ENCODE measurements at places on chromosomes 11 and 22.

DNA sequence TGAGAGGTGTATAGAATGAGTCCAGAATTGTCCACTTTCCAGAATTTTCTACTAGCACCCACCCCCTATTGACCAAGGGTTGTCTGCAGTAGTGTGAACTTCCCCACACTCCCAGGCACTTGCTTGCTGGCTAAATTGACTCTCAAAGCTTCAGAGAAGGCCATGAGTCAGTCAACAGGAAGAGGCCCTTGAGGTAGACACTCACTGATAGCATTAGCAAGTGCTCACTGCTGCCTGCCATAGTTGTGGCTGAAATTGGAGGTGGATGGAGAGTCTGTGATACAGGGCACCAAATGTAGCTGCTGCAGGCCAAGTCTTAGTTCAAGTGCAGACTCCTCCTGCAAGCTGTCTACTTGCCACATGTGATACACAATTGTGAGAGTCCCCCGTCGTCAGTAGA is 156.8 kb downstream of the SPON1 start:
- no peak for DNase-seq

GRCh38 chr22:41539146-41540005 is 4.9 kb downstream of the POLR3H start:
- no peak for DNase-seq

GRCh38 chr11:69192301-69192721 is 36.6 kb downstream of the SMIM38 start:
- no peak for DNase-seq

- DNase-seq, result no peak
These were observed 834 bp upstream of the FADS1 start for GRCh38 chr11:61817471-61818202.

GRCh38 chr11:119422809-119423508 is at the start of gene THY1:
TSS of gene THY1 (minus strand) at chr11:119423172. CDS start at chr11:119420905, 2,267 bp downstream.
- no peak for DNase-seq

DNA sequence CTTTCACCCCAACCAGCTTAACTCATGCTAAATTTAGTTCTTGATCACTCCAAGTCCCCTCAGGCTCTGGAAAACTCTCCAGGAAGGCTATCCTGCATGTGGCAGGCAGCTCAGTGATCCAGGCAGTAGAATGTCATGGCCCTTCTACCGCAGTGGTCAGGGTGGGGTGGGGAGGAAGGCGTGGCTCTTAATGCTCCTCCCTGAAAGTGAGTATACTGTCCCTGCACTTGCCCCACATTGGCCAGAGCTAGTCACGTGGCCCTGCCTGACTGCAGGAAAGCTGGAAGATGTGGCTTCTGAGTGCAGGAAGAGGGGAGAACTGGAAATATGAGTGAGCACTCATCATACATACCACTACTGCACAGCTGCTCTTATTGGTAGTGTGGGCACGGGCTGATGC is 102.1 kb downstream of the GRAMD1B start:
- no peak for DNase-seq

GRCh38 chr11:124465368-124465767 is 19.9 kb upstream of the OR8B8 start:
- DNase-seq, result no peak

DNA sequence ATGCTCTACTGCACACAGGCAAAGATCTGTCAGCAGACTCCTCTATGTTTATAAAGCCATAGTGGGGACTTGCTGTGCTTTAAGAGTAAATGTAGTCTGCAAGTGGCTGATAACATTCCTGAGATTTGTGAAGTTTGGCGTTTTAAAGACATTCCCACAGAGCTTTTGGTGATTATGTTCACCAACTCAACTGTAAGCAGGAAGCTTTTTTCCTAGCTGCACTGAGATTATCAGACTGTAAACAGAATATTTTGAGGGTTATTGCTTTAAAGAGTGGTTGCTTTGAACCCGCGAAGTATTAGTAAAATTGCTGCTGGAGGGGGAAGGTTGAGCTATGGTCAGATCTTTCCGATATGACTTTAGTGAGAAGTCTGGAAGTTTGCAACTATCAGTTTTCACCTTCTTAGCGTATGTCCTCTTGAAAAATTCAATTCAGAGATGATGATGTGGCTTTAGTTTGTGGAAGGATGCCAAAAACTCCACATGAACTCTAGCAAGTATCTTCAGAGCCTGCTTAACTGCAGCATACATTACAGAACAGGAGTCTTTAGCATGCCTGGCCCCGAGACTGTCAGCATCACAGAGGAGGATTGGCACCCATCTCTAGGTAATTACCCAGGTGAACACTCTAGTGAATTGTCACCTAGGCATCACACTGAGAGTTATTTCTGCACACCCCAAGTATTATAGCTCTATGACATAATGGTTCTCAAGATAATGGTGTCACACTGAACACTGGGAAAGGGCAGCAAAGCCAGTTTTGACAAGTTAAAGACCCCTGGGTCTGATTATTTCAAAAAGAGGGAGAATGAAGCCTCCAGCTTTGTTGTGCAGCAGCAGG is 89.9 kb downstream of the MTNR1B start:
- peak; percentile 33 for DNase-seq

GRCh38 chr11:80521592-80521991 is 1080.8 kb upstream of the TENM4 start:
- no peak for DNase-seq

DNA sequence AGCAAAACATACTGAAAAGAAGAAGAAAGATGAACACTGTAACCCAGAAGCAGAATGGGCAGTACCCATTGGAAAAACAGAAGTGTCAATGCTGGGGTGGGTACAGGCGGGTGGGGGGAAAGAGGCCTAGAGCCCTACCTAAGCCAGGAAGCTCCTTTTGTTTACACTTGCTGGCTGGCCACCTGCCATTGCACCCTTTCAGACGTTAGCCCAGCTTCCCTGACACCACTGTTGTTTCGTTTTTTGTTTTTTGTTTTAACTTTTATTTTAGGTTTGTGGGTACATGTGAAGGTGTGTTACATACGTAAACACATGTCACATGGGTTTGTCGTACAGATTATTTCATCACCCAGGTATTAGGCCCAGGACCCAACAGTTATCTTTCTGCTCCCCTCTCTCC is 55.4 kb downstream of the PLEKHA7 start:
- peak; percentile 41 for DNase-seq

GRCh38 chr11:22031791-22032190 is 161.1 kb upstream of the ANO5 start:
- no peak for DNase-seq

DNA sequence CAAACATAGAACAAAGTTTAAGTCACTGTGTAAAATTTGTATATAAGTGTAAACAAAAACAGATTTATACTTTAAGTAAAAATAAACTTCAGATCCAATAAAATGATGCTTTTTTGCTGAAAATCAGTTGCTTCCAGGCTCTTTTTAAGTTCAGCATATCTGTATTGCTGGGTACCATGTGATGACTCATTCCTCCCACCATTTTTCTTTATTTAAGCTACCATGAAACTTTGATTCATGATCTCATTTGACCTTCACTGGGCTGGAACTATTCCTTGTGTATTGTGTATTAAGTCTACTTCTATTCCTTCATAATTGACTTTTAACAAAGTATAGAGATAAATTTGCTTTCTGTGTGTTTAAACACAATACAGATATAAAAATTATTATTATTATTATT is 46.3 kb upstream of the RRM1 start:
- no peak for DNase-seq

GRCh38 chr11:109424901-109425300 is 2.9 kb downstream of the C11orf87 start:
- DNase-seq, result no peak

DNA sequence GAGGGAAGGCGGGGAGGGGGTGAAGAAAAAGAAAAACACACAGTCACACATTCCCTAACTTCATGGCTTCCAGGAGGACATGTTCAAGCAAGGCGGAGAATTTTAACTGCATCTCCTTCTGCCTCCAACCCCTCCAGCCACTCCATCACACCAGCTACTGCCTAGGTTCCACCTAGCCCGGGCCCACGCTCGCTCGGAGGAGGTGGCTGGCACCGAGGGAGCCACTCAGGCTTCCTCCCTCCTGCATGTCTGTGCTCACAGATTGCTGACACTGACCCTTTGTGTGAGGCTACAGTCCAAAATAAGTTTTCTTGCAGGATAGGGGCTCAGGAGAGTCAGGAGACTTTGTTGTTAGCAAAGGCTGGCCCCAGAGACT is 9.4 kb upstream of the OPCML start:
- no peak for DNase-seq

GRCh38 chr22:30602049-30602448 is 4.9 kb upstream of the TCN2 start:
- no peak for DNase-seq

GRCh38 chr11:95239871-95240649 is 9.1 kb upstream of the SESN3 start:
- DNase-seq, result no peak

GRCh38 chr22:28146401-28147314 is 227.6 kb upstream of the PITPNB start:
- peak; percentile 41 for DNase-seq

DNA sequence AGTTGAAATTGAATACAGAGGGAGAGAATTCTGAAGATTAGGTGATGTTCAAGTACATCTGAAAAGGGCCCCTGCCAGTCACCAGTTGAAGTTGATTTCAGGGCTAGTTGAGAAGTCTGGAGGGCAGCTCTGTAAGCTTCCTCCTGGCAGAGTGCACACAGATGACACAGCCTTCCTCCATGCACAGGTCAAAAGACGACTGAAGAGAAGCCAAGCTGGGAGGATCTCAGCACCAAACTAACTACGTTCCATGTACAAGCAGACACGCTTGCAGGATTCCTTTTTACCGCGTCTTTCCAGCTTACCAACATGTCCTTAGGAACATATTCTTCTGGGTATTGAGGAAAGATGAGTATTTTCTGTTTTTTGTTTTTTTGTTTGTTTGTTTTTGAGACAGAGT is 7.9 kb downstream of the BARX2 start:
- no peak for DNase-seq

DNA sequence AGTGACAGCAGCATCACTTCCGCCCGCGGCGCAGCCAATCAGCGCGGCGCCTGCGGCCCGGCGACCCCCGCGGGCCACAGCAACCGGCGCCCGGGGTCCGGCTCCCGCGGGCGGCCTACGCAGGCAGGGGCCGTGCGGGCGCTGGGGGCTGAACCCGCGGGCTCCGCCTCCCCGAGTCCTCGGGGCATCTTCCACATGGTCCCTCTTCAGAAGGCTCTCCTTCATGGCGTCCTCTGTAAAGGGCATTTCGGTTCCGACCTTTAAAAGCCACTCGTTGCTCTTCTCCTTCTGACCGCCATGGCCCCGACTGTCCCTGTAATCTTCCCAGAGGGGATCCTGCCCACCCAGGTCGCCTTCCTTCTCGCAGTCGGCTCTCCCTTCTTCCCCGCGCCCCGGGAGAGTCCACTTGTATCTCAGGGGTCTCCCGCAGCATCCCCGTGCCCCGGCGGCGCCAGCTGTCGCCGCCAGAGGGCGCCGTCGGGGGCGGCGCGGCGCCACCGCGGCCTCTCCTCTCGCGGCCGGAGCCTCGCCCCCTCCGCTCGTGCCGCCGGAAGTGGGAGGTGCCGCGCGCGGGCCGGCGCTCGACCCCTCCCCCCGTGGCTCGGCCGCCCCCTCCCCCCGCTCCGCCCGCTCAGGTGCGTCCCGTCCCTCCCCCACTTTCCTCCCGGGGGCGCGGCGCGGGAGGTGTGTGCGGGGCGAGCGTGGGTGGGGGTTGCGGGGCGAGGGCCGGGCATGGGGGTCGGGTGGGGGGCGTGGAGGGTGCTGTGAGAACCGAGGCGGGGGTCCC is at the start of gene RNF214:
Gene RNF214, plus strand, starts transcription at position 580 of the 787 bp plus-strand sequence. CDS start 1,602 bp downstream, outside the sequence.
- peak; percentile 66 for DNase-seq

GRCh38 chr11:61103851-61104423 is 1.6 kb downstream of the CD5 start:
- no peak for DNase-seq

DNA sequence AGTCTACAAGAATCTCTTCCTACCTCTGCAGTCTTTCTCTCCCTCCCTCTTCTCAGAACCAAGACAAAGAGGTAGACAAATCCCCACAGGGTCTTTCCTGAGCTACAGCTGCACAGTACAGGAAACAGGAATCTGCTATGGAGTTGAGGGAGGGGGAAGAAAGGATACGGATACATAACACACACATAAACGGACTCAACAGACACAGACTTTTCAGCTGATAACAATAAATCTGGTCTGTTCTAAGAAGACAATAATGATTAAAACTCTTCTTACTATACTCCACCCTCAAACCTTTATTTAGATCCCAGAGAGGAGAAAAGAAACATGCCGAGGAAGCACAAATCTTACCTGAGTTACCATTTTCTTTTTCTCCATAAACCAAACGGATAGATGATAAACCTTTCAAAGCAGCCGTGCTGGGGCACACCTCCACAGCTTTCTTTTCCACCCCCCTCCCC is 122.2 kb downstream of the APOL5 start:
- peak; percentile 42 for DNase-seq

- no peak for DNase-seq
These were observed 12.0 kb upstream of the ANO3 start for GRCh38 chr11:26319906-26320305.

DNA sequence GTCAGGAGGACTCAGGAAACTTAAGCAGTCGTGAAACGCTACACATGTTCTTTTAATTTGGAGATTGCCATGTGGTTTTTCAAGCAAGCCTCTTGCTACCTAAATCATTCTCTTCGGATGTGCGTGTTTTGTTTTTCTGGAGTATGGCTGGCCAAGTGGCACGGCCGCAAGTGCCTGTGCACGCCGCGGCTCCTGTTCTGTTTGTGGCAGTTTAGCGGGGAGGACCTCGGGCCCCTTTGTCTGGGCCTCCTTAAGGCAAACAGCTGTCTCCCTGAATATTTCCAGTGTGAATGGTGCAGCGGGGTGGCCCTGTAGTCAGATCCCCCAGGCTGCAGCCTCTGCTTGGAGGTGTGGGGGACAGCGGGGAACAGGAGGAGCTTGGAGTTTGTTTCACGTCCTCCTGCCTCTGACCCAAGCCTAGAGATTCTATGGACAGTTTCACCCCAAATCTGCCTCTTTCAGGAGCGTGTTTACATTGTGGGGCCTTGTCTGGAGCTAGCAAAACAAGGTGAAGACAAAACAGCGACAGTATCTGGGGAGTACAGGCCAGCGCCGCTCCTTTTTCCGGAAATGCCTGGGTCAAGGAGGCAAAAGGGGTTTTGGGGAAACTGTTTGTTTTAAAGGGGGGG is 1.3 kb downstream of the LRP5 start:
- DNase-seq, result no peak

- DNase-seq, result no peak
These were observed 34.6 kb downstream of the ASCL2 start for GRCh38 chr11:2235588-2236326.

Data from NCI-H1105 treated with DMSO at 0.1 percent for 48 hours (cell line).